ENCODE measurements at places on chromosomes 1 and 21. TPM values are rescaled to one million over a fixed set of nuclear protein-coding genes. Genes with fewer than 3 reads are reported as not detected.

Gene FAAH
- total RNA-seq: 4.6 TPM

Gene HUNK
- 0.30 TPM for total RNA-seq

Gene LCE3D
- total RNA-seq: not detected

Gene FCRL4
- total RNA-seq: not detected

Gene STX12
- 33.9 TPM for total RNA-seq

Gene EFHD2
- 258 TPM for total RNA-seq

DNA sequence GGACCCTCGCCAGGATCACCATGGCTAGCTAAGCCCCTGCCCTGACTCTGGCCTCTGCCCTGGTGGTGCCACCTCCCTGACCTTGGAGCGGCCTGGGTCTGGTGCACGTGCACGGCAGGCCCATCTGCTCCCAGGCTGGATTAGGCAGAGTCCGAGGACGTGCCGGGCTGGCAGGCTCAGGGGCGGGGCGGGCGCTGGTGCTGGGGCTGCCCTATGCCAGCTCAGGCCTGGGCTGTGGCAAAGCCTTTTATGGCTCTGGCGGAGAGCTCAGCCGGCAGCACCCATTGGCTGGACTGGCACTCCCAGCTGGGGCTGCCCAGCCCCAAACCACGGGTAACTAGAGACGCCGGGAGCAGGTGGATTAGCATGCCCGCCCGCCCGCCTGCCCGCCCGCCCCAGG is 17.1 kb upstream of the EDN2 start:
- no peak for DNase-seq

GRCh38 chr1:8343464-8344001 is 25.6 kb downstream of the SLC45A1 start:
- DNase-seq: no peak

DNA sequence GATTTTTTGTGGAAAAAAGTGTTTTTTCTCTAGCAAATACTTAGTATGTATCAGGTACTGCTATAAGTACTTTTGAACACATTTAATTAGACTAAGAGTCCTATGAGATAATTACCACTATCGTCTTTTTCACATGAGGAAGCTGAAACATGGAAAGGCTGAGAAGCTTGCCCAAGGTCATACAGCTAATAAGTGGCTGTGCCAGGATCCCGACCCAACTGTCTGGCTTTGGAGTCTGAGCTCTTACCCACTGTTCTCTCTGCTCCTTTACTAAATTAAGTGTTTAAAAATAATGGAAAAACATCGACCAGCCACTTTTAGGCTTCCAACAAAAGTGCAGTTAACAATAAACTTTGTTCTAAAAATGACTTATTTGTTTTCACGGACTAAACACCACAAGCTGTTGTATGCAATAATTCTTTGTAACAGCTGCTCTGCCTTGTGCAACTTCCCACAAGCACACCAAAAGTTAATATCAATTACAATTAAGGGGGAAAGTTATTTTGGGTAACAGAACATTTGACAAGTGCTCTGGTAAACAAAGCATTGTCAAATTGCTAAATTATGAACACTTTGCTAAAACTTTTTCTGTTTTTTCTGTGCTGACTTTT is 75.7 kb downstream of the CRB1 start:
- no peak for DNase-seq

DNA sequence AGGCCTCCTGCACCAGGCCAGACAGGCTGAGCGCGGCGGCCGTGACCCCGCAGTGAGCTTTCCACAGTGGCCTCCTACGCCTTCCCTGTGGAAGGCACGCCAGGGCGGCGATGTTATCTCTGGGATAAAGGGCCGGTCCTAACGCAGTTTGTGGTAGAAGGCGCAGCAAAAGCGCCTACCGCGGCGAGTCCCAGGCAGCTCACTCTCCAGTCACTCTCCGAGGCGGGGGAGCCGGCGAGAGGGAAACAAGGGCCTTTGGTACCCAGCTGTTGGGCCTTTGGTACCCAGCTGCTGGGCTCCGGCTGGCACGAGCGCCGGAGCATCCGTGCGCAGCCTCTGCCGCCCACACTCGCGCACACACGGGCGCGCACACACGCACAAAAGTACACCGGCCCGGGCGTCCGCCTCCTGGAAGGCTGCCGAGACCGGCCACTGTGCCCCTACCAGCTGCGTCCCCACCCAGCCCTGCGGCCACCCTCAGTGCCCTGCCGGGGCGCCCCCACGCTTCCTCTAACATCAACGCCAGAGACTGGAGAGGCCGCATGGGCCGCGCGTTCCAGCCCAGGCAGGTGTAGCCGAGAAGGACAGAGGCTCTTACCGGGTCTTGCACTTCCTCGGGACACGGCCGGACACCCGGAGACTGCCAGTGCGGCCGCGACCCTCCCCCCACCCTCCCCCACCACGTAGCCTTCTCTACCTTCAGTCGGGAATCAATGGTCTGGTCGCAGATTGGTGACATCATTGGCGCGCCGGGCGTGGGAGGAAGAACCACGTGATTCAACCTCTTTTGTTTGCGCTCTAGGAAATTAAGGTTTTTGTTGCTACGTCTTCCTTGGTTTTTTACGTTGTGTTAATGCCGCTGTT is 19.5 kb upstream of the ADAR start:
- peak; percentile 91 for DNase-seq

DNA sequence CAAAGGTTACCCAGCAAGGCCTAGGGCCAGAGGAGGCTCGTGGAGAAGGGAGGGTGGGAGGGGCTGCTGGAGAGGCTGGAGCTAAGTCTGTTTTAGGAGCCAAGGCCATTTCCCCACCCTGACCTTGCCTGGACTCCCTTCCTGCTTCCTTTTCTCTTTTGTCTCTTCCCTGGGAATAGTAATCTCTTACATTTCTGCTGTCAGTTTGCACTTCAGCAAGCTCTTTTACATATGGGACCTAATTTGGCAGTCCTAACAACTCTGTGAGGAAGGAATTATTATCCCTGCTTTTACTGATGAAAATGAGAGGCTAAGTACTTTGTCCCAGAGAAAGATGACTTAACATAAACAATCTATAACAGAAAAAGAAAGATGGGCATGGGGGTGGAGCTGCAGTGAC is 13.8 kb downstream of the OPTC start:
- DNase-seq: no peak

DNA sequence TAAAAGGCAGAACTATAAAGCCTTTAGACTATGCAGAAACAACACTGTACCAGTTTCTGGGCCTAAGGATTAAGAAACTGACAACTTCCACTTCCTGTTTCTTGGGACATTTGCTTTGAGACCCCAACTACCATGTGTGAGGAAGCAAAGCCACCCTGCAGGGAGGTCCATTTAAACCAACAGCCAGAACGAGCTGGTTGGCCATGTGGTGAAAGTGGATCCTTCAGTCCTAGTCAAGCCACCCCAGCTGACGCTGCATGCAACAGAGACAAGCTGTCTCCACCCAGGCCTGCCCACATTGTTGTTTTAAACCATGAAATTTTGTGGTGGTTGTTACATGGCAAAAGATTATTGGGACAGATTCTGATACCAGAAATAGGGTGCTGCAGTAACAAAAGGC is 31.8 kb upstream of the SLFNL1 start:
- no peak for DNase-seq

DNA sequence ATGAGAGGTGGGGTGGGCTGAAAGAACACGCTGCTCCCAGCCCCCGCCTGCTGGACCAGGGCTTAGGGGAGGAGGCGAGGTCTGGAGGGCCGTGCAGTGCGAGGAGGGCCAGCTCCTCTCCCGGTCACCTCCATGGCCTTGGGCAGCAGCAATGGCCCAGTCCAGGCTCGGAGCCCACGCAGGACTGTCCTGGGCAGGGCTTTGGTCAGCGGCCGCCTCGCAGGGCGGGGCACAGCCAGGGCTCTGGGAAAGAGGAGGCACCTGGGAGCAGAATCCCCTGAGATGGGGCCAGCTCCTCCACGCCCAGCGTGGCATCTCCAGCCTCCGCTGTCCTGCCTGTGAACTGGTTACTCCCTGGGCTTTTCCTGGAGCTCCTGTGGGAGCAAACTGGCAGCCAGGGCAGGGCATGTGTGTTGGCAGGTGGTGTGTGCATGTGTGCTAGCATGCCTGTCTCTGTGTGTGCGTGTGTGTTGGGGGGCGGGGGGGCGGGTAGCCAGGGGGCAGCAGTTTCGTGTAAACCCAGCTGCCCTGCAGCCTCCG is 27.4 kb downstream of the ARHGEF16 start:
- DNase-seq: no peak

GRCh38 chr1:24893431-24893830 is 36.6 kb downstream of the RUNX3 start:
- DNase-seq: no peak

GRCh38 chr1:65309304-65310077 is at the start of gene DNAJC6:
Gene DNAJC6, plus strand, starts transcription at chr1:65309543. Its CDS starts 203 bp downstream, at chr1:65309746.
- DNase-seq: peak; percentile 44

GRCh38 chr1:111225717-111226400 is 1.7 kb upstream of the CHI3L2 start:
- DNase-seq: no peak

DNA sequence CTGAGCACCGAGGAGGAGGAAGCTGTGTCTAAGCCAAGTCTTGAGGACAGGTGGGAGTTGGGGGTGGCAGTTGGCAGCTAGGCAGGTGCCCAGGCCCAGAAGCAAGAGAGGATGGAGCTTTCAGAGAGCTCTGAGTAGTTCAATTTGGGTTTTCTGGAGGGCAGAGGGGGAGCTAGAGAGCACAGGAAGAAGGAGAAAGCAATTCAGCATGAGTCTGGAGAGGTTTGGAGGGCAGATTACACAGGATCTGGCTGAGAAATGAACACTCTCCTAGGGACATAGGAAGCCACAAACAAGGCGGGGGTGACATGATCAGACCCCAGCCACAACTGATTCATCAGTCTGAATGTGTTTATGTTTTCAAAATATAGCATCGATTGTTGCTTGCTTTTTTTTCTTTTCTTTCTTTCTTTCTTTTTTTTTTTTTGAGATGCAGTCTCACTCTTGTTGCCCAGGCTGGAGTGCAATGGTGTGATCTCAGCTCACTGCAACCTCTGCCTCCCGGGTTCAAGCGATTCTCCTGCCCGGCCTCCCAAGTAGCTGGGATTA is 23.8 kb downstream of the PTPRF start:
- DNase-seq: peak; percentile 28

GRCh38 chr1:111441573-111442192 is 7.4 kb downstream of the WDR77 start:
- DNase-seq: peak; percentile 44

GRCh38 chr21:36654324-36654723 is 44.6 kb upstream of the SIM2 start:
- no peak for DNase-seq

GRCh38 chr1:64940025-64940424 is 26.3 kb downstream of the JAK1 start:
- no peak for DNase-seq

DNA sequence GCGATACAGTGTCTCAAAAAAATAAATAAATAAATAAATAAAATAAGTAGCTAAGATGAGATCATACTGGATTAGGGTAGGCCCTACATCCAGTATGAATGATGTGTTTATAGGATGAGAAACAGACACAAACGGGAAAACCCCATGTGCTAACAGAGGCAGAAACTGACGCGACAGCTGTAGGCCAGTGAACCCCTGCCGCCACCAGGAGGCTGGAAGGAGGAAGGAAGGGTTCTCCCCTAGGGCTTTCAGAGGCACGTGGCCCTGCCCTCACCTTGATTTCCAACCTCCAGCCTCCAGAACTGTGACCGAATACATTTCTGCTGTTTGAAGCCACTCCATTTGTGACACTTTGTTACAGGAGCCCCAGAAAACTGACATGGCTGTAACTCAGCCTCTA is 38.5 kb downstream of the CHD5 start:
- DNase-seq: no peak

DNA sequence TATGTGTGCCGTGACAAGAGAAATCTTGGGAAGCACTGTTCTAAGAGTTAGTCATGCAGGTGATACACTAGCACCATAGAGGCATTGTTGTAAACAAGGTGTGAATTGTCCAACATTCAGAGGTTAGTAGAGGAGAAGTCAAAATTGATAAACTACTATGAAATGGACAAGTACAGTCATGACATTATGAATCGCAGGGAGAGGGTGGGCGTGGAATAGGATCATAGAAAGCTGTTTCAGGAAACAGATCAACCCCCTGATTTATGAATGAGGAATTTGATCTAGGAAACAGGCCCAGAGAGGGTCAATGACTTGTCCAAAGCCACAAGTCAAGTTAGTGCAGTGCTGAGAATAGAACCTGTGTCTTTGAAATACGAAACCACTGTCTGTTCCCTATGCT is 58.5 kb upstream of the LAX1 start:
- DNase-seq: no peak

- no peak for DNase-seq
Measured at GRCh38 chr1:179824265-179824664, 53.3 kb downstream of the TOR1AIP2 start.

- no peak for DNase-seq
Measured at GRCh38 chr21:20040768-20041167, 957.4 kb upstream of the NCAM2 start.

DNA sequence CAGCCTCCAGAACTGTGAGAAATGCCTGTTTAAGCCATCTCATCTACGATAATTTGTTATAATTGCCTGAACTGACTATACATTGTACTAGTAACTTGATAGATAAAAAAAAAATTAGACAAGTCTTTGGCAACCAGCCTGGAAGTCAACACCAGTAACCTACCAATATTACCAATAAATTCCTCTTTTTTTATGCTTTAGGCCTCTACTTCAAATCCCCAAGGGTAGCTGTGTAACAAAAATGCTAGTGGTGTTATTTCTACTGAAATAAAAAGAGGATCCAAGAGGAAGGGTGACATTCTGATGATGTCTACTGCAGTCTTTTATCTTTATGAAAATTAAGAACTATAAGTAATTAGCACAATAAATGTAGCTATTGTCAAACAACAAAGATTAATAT is 151.7 kb upstream of the SAMSN1 start:
- DNase-seq: no peak

DNA sequence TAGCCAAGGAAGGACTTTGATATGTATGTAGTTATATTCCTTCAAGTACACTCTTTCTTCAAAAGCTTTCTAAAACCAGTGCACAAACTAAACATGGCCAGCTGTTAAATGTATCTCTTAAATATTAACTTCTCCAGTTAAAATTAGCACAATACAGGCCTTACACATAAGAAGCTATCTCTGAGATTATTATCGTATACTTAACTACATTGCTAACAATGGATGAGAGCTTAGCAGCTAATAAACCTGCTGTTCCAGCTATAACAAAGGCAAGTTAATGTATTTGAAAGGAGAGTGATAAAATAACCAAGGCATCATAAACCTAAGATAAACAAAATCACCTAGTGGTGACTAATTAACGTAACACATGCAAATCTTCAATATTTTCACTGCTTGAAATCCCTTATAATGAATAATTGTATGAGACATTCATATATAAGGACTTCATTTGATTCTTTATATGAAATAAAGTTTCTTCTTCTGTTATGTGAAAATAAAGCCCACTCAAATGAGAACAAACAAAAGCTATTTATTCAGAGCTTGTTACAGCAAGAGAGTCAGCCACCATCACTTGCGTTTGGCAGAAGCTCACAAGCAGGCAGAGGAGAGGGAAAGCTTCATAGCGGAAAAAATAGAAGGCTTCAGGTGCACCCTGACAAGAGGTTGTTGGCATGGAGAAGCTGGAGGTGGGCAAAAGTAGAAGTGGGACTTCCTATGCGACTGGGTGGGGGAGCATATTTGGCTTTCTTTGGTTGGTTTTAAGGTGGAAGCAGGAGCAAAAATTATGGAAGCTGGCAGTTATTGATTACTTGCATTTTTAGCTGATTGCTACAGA is 274.1 kb upstream of the CHRM3 start:
- no peak for DNase-seq

Data from naive thymus-derived CD4-positive, alpha-beta T cell (primary cell).